ENCODE measurements at places on chromosomes 2 and 18.

GRCh38 chr2:233798335-233799086 is 20.4 kb downstream of the MROH2A start:
- DNase-seq: peak; percentile 5

- DNase-seq: no peak
Measured at GRCh38 chr2:100986157-100986556, 15.9 kb upstream of the RPL31 start.

GRCh38 chr2:41962922-41963622 is 84.7 kb upstream of the PKDCC start:
- no peak for DNase-seq

DNA sequence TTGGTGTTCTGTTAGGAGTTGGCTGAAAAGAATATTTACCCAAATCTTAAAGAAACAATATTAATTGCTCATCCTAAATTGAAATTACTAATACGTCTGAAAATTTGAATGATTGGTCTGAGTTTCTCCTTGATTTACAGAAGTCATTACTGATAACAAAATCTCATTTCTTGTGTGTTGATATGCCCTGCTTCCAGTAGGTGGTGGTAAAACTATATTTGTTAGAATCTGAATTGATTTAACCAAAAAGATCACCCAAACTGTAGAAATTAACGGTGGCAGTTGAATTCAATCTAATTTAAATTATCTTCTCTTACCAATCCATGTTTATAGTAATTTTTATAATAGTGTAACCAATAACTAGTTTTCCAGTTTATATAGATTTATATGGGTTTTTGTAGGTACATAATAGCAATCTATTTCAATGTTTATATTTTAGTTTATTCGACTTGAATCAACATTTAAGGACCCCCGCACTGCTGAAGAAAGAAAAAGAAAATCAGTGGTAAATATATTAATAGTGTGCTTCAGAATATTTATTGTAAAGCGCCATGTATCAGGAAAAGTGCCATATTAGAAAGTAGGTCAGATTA is 38.3 kb downstream of the PAPOLG start:
- DNase-seq: no peak

DNA sequence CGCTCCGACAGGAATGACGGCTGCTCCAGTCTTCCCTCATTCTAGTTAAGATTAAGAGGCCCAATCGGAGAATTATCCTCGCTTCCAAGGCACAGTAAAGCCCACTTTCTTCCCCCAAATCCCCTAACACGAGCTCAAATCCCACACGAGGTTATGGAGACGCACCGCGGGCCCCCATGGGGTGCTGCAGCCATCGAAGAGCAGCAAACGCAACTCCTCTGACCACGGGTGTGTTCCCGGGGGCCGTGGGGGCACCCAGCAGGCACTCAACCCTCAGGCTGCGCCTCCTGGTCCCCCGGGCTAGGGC is 446 bp downstream of the COPS9 start:
- DNase-seq: no peak

- DNase-seq: no peak
Measured at GRCh38 chr18:23114911-23115310, 20.4 kb upstream of the CABLES1 start.

DNA sequence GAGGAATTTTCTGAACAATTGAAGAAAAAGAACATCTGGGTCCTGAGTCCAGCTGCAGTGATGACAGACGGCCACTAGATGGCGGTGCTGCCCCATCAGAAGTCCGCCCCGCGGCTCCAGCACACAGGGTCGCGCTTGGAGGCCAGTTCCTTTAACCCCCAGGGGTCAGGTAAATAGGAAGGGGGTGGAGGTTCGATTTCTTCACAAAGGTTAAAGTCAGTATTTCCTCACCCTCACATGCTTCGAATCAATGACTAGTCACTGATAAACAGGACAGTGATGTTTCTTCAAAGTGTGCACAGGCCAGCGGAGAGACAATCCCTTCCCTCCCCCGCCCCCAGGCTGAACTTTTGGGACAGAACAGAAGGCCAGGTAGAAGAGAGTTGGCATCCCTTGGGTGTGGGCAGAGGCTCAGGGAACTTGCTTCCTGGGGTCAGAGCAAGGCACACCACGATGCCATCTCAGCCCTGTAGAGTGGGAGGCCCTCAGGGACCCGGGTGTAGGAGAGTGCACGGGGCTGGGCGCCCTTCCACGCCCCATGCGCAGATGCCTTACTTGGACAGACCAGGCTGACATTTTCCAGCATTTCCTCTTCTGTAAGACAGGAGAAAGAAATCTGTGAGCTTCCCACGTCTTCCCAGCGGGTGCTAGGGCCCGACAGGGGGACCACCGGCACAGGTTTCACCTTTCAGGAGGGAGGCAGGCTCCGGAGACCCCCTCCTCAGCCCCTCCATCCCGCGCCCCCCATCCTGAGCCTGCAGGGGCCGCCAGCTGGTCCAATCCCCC is 722 bp downstream of the APOB start:
- peak; percentile 71 for DNase-seq

- no peak for DNase-seq
Measured at GRCh38 chr2:39094717-39095363, 26.0 kb downstream of the SOS1 start.

- no peak for DNase-seq
Measured at GRCh38 chr2:41618754-41619153, 429.1 kb upstream of the PKDCC start.

DNA sequence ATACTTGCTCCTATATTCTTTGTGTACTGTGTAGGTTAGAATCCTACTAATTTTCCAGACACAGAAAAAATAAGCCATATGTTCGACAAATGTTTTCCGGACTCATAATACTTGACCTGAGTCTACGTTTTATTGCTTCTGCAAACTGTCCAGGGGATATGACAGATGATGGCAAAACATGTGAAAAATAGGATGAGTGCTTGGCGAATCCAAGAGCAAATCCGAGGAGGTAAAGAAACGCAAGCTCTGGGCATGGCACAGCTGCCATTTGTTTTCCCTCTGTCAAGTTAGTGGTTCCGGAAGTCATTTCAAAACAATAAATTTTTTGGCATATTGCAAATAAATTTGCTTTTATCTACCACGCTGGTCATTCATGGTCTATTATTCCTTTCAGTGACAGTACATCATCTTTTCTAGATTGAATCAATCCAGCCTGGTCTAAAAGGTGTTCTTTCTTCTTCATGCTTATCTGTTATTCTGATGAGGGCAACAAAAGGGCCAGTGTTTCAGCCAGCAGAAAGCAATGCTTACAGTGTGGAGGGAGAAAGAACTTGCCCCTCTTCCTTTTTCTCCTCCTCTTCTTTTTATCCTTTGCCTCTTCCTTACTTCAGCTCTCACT is 476.1 kb upstream of the SOX11 start:
- no peak for DNase-seq

DNA sequence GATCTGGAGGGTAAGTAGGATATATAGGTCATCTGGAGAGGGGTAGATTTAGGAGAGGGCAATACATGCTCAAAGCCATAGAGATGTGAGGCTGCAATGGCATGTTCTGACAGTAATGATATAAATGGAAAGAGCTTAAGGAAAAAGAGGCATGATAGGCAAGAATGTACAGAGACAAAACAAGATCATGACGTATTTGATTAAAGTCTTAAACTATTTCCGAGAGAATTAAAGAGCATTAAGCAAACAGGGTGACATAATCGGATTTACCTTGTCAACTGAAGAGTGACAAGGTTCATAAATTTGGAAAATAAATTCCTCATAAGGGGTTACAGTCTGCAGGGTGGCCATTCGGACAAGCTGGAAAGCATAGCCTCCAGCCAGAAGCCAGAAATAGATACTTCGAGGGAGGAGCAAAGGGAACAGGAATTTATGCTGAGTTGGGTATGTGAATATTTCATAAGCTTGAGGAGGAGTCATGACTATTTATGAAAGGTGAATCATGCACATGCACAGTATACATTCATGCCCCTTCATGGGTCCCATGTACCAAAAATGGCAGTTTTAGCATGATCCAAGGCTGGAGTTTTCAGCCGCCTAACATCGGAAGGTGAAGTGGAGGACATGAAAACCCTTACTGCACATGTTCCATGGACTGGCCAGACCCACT is 396.2 kb upstream of the VWC2L start:
- no peak for DNase-seq

DNA sequence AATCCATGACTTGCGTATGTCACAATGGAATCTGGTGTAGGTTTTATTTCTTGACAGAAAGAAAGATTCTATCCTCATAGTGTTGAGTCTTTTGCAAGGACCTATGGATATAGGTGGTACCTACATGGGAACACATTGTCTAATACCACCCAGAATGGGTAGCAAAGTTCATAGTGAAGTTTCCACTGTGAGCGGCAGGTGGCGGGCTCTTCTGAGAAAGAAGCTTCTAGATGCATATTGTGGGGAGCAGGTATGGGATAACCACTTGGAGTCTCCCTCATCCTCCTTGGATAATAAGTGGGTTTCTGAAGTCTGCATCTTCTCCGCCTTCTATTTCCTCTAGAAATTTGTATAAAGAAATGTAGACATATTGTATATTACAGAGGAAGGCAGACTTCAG is 44.9 kb downstream of the LINC00305 start:
- DNase-seq: no peak

GRCh38 chr18:26052505-26052904 is 37.9 kb downstream of the SS18 start:
- DNase-seq: no peak

GRCh38 chr2:11539317-11540147 is 5.7 kb downstream of the GREB1 start:
- no peak for DNase-seq

- DNase-seq: no peak
Measured at GRCh38 chr2:98333922-98334321, 12.3 kb upstream of the CNGA3 start.

- DNase-seq: no peak
Measured at GRCh38 chr18:58078889-58079573, 35.0 kb downstream of the NEDD4L start.

DNA sequence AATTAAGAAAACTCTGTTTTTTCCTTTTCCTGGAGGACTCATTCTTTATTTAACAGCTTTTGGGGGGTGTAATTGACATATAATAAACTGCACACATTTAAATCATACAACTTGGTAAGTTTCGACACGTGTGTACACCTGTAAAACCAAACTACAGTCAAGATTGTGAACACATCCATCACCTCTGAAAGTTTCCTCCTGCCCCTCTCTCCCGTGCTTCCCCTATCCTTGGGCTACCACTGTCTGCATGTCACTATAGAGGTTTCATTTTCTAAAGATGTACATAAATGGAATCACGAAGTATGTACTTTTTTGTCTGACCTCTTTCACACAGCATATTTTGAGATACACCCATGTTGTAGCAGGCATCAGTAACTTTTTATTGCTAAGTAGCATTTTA is 100.0 kb downstream of the BIN1 start:
- DNase-seq: no peak

DNA sequence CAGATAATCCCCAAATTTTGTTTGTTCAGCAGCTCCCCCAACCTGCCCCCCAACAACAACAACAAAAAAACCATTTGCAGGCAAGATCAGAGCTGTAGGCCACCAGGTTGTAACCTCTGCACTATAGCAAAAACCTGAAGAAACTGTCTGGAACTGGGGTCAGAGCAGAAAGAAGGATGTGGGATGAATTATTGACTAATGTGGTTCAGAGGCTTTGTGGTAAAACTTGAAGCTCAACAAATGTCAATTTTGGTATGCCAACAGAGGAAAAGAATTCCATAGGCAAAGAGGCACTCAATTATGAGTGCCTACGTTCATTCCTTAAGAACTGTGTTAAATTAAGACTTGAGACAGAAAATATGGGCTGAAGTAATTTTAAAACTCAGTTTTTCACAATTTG is 255.1 kb downstream of the STK39 start:
- DNase-seq: no peak

DNA sequence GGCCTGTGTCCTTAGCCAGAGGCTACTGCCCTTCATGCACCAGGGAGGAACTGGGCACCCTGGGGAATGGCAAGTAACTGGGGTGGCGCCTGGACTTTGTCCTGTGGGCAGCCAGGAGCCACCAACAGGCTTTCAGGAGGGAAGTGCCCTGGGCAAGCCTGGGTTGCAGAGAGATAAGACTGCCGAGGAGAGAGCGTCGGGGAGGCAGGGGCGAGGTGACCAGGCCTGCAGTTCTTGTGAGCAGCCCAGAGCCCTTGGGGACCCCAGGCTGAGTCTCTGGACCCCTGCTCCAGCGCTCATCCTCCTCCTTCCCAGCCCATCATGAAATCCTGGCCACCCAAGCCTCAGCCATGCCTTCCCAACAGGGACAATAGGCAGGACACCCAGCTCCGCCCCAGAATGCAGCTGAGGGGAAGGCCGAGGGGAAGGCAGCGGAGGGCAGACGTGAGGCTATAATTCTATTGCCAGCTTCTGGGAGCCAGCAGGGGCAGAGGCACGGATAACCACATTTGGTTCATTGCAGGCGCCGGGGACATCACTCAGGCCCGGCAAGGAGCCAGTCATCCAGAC is 25.1 kb downstream of the ADRA2B start:
- DNase-seq: no peak

DNA sequence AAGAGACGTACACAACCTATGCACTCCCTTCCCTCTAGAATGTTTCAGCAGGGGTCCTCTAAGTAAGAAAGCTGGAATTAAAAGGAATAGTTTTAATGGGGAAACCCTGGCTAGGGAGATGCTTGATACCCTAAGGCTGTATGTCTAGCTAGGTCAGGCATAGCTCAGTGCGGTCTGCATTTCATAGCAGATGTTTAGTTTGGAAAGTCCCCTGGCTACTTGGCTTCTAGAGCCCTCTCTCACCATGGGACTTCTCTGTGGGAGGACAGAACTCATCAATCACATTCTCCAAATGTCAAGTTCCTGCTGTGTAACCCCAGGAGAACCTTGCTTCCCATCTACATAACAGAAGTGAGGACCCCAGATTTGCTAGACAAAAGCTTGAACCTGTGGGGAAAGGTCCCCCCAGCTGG is 24.1 kb upstream of the ANXA4 start:
- no peak for DNase-seq

DNA sequence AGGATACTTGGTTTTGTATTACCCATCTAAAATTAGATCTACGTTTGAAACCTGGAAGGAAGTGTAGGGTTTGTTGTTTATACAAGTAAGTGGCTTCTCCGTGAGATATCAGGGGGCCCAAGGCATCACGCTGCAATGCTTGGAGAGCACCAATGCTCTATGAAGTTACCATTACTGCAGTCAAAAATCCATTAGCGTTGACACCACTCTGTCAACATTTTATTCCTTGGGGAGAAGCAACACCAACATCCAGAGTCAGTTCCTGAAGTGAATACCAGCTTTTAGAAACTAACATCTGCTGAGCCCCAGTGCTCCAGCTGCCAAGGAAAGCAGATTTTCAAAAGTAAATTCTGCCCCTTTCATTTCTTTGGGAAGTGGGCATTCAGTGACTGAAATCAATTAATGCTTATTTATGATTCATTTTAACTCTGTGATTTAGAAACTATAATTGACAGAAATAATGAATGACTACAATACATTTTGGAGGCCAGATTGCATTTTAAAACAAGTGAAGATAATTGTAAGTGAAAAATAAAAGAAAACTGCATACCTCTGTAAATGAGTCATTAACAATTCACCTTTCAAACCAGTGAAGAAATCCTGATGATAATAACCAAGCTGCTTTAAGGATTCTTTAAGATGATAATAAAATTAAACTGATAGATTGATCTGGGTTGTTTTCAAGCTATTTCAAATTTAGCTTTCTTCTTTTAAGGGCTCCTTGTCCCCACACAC is 30.5 kb downstream of the LRP1B start:
- DNase-seq: no peak

Data from activated T-cell treated with anti-CD3 and anti-CD28 coated beads, Interleukin-2, amount 50 U/mL, for 48 hours (primary cell).